Thoracic aorta (tissue), 2 donors: ENCODE measurements at places on chromosomes 1 and 21.

DNA sequence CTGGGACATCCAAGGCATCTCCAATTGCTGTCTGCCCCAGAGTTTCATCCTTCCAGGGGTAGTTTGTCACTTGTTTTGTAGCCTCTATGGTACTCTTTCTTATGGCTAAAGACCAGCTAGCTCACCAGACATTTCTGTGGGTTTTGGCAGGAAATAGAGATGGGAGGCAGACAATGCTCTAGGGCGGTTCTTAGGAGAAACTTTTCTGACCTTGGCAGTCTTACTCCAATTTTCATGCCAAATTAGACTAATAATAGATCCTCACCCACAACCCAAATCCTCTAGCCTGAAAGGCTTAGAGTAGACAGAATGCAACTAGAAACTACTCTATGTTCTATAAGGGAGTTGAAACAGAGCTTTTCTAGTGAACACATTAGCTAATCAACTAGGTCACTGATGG, 69.8 kb downstream of the LRIG2 start:
- no peak for DNase-seq

DNA sequence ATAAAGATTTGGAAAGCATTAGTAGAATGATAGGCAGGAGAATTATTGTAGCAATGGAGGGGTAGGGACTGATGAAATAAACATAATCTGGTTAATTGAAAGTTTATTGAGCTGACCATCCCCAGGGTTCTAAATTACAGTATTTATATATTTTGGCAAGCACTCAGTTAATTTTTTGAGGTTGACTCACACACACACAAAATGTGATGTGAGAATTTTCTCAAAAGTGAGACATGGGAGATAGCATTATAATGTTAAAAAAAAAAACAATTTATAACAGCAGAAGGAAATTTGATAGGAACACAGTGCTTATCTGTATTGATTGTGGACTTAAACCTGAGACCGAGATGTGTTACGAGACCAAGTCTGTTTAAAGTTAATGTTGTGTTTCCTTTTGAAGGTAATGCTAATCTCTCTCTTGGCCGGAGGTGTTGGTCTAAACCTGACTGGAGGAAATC, 24.6 kb downstream of the TRIM45 start:
- no peak for DNase-seq

- DNase-seq, result no peak
Observed at GRCh38 chr21:33552093-33552998, 9.5 kb downstream of the SON start.

DNA sequence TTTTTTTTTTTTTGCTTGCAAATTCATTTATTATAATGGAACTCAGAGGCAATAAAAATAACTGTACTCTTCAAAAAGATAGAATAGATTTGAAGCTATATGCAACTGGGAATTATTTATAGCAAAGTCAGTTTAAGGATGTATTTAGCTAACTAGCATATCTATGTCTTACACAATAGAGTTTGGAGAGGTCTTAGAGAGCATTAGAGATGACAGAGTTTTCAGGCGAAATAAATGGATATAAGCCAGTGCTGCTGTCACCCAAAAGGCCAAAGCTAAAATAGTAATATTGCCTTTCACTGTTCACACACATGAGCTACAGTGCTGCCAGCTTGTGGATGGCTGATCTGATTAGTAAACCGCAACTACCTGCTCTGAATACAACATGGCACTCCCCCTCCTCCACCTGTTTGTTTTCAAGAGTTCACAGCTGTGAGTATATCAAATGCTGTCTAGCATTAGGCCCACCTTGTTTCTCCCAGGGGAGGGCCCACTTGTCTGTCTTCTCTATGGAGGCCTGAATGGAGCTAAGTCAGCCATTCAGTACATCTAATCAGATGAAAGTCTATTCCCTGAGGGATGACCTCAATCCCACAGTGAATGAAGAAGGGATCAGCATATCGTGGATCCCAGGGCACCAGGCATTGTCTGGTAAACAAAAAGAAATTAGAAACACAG, 25.2 kb upstream of the SSX2IP start:
- DNase-seq, result no peak

DNA sequence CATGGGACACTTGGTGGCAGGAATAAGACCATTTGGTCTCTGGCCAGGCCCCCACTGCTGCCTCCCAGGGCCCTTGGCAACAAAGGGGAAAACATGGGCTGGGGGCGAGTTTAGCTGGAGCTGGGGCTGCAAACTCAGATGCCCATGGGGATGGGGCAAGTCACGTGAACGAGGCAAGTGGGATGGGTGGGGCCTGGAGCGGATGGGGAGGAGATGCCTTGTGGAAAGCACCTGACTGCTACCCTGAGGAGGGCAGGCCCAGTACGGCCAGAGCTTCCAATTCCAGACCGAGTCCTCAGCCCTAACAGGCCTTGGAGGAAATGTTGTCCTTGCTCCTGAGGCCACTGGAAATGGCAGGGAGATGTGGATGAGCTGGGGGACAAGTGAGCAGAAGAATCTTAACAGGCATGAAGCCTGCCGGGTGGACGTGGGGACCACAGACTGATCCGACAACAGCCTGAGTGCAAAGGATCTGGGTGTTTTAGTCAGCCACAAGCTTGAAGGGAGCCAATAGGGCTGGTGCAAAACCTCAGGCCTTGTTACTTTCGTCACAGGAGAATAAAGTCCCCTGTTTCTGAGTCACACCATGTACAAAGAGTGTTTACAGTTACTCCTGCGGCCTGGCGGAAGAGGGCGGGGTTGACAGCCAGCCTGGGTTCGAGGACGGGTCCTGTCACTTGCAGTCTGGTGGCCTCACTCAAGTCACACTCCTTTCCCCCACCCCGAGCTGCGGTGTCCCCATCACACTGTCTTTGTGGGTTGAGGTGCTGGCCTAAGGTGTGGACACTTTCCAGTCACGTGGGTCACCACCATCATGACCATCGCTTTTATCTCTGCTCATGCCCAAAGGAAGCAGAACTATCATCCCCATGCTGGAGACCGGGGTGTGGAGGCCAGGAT, 19.1 kb downstream of the RUNX3 start:
- no peak for DNase-seq

GRCh38 chr1:111989531-111990025, at the start of gene KCND3:
KCND3 (minus strand) TSS chr1:111989668.
- no peak for DNase-seq

GRCh38 chr1:94095112-94095637, 25.8 kb downstream of the ABCA4 start:
- DNase-seq, result peak; percentile 11
